Fibroblast of the aortic adventitia (primary cell): ENCODE measurements at places on chromosomes 3 and 15.

- DNase-seq: no peak
Measured at GRCh38 chr3:194379231-194379630, 9.7 kb upstream of the LRRC15 start.

DNA sequence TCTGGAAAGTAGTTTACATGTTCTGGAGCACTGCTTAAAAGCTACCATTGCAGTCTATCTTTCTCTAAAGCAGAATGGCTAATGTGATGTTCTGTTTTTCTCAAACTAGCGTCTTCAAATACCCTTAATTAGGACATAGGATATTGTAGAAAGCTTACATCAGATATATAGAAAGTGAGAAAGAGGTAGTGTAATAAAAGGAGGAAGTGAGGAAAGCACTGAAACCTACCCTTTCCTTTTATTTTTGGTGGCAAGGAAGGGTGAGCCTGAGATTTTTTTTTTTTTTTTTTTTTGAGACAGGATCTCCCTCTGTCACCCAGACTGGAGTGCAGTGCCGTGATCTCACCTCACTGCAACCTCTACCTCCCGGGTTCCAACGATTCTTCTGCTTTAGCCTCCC lies 9.4 kb downstream of the SENP2 start:
- no peak for DNase-seq

DNA sequence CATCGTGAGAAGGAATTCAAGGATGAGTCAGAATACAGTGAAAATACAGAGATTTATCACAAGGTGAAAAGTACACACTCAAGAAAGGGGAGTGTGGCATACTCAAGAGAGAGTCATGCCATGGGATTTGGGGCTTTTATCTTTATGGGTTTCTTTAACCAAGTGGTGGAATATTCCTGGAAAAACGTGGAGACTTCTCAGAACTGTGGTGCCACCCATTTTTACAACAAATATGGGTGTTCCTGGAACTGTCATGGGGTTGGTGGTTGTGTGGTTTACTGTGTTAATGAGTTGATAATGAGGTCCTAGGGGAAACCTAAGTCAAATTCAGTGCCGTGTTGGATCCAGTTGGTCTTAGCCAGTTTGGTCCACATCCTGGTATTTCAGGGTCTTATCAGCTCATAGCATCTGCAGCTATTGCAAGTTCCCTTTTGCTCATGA lies 497.2 kb downstream of the GABRG3 start:
- no peak for DNase-seq

DNA sequence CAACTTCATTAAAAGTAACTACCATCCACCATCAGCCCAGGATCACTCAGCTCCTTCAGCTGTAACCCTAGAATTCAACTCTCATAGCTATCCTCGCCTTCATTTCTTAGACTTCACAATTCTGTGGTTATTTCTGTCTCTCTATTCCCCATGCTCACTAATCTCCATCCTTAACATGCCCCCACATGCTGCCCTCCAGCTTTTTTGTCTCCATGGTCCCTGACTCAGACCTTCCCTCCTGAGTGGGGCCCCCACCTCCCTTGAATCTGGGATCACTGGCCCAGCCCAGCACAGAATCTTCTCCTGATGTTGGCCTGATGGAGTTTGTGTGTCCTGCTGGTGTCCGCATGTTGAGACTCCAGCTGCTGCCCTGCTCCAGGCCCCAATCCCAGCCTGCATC lies 41.7 kb downstream of the CHST14 start:
- no peak for DNase-seq

DNA sequence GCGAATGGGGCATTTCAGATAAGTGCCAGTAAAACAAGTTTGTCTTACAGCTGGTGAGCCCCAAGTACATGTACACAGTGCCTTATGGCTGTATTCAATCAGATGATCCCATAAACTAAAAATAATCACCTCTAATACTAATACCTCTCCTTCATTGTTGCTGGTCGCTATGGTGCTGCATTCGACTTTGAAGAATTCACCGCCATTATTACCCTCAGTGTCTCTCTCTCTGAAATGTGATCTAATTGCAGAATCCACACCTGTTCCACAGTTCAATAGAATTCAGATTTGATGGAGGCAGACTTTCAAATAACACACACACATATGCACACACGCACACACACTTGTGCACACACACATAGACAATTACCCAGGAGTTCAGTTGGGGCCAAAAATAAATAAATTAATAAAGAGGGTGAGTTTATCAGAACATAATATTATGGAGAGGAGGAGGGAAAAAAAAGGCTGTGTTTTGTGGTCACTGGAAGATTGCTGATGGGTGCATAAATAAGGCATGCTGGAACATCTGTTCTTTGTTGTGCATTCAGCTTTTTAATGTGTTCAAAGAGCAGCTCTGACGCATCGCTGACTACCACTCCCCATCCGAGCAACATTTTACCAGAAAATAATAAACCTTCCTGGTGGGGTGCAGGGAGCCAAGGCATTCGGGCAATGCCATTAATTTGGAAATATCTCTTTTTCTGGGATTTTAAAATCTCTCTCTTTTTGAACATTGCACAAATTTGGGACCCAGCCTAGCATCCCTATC lies 235.7 kb downstream of the SATB1 start:
- peak; percentile 40 for DNase-seq

GRCh38 chr3:127299276-127299675 lies 11.4 kb upstream of the PRR20G start:
- DNase-seq: no peak
